ENCODE measurements at places on chromosomes 6 and 20. TPM values are rescaled to one million over a fixed set of nuclear protein-coding genes. Genes with fewer than 3 reads are reported as not detected.
A peak's percentile ranks its signal among the peaks of the same experiment; 100 is the strongest.

DNA sequence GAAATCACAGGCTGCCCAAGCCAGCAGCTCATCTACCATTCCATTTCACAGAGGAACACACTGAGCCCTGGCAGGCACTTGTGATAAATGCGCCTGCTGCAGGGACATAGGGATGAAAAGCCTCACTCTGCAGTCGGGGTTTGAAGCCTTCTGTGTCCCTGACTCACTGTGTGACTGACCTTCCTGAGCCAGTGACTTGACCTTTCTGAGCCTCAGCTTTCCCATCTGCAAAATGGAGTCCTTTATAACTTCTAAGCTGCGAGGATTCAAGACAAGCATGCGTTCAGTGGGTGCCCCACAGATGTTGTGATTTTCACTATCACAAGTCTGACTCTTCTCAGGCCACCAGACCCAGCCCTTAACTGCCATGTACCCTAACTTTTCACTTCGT is 5.5 kb downstream of the TGM2 start:
- DNase-seq = no peak

GRCh38 chr6:15365273-15365687 is 119.4 kb downstream of the JARID2 start:
- DNase-seq = peak; percentile 90

DNA sequence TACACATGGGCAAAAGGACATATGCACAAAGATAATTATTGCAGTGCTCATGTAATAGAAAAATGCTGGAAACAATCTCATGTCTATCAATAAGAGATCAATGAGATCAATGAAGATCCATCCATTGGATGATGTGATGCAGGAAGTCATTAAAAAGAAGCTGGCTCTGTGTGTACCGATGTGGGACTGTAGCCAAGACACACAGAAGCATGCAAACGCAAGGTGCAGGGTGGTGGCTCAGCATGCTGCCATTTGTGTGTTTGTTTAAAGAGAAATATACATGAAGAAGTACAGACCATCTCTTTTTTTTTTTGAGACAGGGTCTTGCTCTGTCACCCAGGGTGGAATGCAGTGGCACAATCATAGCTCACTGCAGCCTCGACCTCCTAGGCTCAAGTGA is 33.1 kb upstream of the KCNB1 start:
- DNase-seq = no peak

DNA sequence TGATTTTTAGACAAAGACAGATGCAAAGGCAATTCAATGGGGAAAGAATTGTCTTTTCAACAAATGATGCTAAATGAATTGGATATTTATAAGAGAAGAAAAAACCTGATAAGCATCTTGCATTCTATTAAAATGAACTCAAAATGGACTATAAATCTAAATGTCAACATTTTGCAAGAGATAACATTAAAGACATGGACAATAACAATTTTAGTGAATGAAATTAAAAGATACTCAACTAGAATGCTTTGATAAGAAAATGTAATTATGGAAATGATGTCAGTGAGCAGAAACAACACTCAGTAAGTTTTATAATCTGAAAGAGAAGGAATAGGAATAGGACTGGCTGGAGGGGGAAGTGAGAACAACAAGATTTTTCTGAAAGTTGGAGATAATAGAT is 421.7 kb downstream of the C6orf118 start:
- DNase-seq = no peak

DNA sequence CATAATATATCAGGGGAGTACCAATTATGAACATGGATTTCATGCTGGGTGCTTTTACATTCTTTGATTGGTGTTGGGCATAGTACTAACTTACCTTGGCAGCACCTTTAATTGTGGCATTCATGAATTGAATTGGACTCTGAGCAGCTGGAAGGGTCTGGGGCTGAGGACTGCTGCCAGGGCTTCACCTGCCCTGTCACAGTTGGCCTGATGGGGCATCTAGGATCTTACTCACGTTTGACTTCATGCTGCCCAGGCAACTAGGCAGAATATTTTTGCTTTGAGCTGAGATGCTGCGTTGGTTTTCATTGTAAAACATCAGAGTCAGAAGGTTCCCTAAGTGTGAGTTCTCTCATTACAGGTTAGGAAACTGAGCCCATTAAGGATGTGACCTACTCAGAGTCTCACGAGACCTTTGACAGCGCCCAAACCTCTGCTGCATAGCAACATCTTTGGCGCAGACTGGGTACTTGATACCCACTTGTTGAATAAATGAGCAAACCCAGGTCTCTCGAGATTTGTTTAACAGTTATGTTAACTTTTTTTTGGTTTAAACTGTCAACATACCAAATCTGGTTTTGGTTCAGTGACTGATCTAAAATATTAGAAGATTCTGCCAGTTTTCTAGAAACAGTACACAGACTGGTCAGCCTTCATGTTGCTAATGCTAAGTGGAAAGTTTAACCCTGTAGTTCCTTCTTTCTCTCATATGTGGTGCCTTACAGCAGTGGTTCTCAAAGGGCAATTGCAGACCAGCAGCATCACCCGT is 104.9 kb downstream of the TCP11 start:
- no peak for DNase-seq

- no peak for DNase-seq
Measured at GRCh38 chr6:66496659-66497058, 789.6 kb upstream of the EYS start.

GRCh38 chr6:70112716-70113115 is 190.2 kb downstream of the COL9A1 start:
- no peak for DNase-seq

GRCh38 chr6:53744321-53744720 is 50.5 kb upstream of the LRRC1 start:
- no peak for DNase-seq

DNA sequence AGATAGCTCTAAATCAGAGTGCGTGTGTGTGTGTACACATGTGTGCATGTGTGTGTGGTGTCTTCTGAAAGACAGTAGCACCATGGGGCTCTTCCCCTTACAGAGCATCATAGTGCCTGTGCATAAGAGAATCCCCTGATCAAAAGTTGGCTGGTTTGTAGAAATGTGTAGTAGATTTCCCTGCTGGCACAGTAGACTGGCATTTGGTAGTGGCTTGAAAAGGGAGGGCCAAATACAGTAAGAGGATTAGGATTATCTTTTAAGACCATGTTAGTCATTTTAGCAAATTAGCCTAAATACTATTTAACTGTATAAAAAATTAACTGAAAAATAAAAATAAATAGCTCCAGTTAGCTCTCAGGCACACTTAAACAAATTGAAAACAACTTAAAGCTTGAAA is 112.6 kb downstream of the B3GAT2 start:
- no peak for DNase-seq

- no peak for DNase-seq
Measured at GRCh38 chr6:14953836-14954235, 292.0 kb upstream of the JARID2 start.

GRCh38 chr20:64108731-64109681 is 1.6 kb upstream of the NPBWR2 start:
- DNase-seq = peak; percentile 46

DNA sequence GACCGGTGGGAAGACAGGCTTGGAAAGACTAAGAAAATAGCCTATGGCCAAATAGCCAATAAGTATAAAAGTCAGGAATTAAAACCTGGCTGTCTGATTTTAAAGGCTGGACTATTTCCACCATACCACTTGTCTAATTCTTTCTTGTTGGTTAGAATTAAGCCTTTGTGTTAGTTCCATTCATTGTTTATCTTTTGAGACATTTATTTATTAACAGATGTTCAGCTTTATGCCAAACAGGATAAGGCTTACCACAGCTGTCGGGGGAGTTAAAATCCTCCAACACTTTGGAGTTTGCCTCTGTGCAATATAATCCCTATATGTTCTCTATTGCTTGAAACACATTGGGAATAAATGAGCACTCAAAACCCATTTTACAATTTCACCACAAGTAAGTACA is 208.3 kb downstream of the TMEM200A start:
- no peak for DNase-seq

GRCh38 chr20:31640259-31640658 is 2.5 kb downstream of the COX4I2 start:
- DNase-seq = no peak

- no peak for DNase-seq
Measured at GRCh38 chr6:7236306-7237209, 76.4 kb downstream of the SSR1 start.

DNA sequence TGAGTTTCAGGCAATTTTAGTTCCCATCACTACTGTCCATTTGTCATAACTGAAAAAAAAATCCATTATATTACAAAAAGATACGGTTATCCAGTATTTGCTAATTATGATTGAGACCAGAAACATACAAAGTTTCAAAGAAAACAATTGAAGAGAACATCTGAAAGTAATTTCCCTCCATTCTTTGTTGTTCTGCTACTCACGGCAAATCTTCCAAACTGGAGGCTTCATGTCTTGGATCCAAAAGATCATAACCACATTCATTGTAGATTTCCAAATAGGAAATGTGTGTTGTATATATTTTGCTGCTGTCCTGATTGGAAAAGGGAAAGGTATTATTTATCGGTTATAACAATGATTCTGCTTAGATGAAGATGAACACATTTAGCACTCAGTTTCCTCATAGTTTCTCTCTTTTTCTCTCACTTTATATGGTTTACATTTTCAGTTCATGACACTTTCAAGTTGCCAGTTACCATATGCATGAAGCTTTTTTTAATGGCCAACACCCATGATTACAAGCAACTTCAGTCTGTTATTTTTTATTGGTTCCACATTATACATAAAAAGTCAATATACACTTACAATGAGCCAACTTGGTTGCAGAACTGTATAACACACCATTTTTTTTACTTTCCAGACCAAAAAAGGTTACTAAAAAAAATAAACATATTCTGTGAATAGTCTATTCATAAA is 90.4 kb downstream of the KIF6 start:
- DNase-seq = no peak

DNA sequence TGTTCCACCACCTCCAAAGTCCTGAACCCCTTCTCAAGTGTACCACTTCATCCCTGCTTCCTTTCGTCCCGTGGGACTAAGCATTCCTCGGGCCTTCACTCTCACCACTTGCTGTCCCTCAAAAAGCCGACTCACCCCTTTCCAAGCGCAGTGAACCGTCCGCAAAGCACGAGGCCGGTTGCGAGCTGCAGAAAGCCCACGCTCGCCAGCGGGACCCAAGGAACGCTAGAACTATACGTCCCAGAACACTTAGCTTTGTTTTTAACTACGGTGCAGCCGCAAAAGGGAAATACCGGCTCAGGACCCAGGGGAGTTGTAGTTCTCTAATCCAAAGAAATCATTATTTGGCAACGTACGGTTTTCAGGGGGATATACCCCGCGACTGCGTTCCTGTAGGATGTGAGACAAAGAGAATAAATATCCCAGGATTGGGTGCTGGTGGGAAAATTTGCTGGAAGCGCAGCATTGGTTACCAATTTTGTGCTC is 416 bp upstream of the POLR1H start:
- peak; percentile 69 for DNase-seq

GRCh38 chr6:44227148-44227793 is 3.9 kb downstream of the SLC29A1 start:
- peak; percentile 64 for DNase-seq

DNA sequence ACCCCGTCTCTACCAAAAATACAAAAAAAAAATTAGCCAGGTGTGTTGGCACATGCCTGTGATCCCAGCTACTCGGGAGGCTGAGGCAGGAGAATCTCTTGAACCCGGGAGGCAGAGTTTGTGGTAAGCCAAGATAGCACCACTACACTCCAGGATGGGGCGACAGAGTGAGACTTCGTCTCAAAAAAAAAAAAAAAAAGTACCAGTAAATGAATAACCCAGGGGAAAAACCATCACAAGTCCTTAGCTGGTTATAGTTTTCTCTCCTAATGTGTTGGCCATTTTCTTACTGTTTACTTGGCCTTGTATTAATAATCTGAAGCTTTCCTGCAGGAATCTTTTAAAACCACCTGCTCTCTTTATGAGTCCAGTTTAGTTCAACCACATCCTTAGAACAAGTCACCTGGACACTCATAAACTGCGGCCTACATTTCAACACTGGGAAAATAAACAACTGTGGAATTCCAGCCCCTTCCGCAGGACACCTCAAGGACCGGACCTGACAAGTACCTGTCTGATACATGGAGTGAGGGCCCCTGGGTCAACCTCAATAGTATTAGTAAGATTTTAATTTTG is 102.6 kb downstream of the ATP9A start:
- DNase-seq = no peak

GRCh38 chr6:125528621-125529041 is 220.8 kb upstream of the HEY2 start:
- DNase-seq = no peak

TSBP1 gene
- total RNA-seq = not detected

TSHZ2 gene
- total RNA-seq = 17.6 TPM

LST1 gene
- 19.8 TPM for total RNA-seq

LAMA5 gene
- total RNA-seq = 110 TPM

RIPOR2 gene
- 10.9 TPM for total RNA-seq

LRRC1 gene
- total RNA-seq = 23.8 TPM

PRRT1 gene
- total RNA-seq = 3.6 TPM

XRN2 gene
- 69.8 TPM for total RNA-seq

DUSP15 gene
- total RNA-seq = not detected

LIN28B gene
- total RNA-seq = not detected

RAB44 gene
- not detected for total RNA-seq

LSM14B gene
- total RNA-seq = 20.8 TPM

CCDC170 gene
- total RNA-seq = 0.71 TPM

Data from sigmoid colon (tissue), 7 donors.